ENCODE measurements at places on chromosomes 6 and 20.

- no peak for DNase-seq
Observed at GRCh38 chr6:31689249-31690110, 8.6 kb upstream of the LY6G5C start.

GRCh38 chr6:34207695-34208443 lies 28.8 kb upstream of the HMGA1 start:
- DNase-seq, result no peak

- DNase-seq, result no peak
Observed at GRCh38 chr6:424741-425417, 33.3 kb downstream of the IRF4 start.

DNA sequence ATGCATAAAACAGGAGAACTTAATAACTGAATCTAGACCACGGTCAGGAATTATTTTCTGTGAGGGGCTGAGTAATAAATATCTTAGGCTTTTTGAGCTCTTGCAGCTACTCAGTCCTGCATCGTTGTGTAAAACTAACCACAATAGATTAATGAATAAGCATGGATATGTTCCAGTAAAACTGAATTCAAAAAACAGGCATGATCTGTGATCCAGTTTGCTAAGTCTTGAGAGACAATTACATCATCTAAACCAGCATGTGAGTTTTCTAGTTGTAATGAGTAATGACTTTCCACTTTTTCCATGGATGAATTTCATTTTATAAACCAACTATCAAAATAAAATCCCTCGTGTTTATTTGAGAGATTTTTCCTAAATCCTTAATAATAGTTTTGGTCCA lies 336.8 kb downstream of the RFPL4B start:
- DNase-seq, result peak; percentile 88

GRCh38 chr20:25238319-25239037 lies 9.4 kb upstream of the PYGB start:
- peak; percentile 68 for DNase-seq

DNA sequence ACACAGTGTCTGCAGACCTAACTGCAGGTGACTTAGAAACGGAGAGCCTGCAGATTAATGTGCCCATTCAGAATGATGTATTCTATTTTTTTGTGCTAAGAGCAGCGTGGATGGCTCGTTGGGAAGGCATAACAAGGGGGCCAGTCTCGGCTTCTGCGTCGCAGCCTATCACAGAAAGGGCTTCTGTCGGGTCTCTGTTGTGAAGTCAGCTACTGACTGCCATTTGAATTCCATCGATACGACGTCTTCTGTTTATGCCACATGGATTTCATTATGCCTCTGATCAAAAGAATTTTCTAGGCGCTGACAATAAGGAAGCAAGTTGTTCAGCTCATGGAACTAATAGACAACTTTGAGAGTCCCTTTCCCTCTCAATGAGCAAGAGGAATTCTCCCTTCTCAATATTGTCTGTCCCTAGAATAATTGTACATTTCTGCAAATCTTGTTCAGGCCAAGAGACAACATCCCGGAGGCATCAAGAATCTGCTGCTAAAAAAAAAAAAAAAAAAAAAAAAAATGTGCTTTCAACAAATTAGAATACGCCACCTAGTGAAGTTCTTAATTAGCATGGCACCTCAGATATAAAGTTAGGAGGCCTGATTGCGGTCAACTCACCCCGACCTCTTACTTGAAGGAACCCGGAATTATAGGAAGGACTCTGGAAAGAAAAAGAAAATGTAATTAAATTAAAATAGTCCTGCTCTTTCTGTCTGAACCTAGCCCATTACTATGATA lies 223.9 kb downstream of the TSHZ2 start:
- no peak for DNase-seq

All from EH (cell line).